Astrocyte of the spinal cord (primary cell): ENCODE measurements at places on chromosomes 3 and 15.

- DNase-seq, result no peak
Measured at GRCh38 chr15:41965441-41966413, 6.6 kb downstream of the EHD4 start.

- DNase-seq, result no peak
Measured at GRCh38 chr3:170599091-170599490, 13.2 kb upstream of the SLC7A14 start.

GRCh38 chr15:85800478-85801123, 5.9 kb upstream of the KLHL25 start:
- DNase-seq, result peak; percentile 67

DNA sequence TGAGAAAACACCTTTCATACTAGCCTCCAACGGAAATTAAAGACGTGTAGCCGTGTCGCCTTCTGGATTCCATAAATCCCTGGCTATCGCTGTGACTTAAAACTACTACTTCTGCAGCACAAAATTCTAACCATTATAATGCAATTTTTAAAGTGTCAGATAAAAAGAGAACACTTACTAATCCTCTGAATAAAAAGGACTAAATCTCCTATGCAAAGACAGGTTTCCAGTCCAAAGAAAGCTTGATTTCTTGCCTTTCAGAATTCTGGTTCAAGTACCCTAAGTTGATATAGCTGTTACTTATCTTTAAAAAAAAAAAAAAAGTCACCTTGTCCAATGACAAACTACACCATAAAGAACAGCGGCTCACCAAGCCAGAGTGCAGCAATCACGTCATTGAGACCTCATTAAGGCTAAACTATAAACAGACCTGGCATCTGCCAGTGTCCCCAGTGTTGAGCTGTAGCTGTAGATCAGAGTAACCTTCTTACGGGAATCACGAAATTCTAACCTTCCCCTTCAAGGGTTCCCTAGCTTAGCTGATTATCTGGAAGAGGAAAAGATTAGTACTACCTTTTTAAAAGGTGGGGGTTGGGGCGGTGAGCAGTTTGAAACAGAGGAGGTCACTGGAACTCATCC, 2.2 kb downstream of the ABCC5 start:
- DNase-seq, result no peak

- DNase-seq, result no peak
Measured at GRCh38 chr3:88921986-88922385, 185.4 kb upstream of the EPHA3 start.

- DNase-seq, result no peak
Measured at GRCh38 chr3:104510131-104510849, 856.4 kb upstream of the ALCAM start.

GRCh38 chr3:70861234-70861633, 548.8 kb upstream of the MDFIC2 start:
- DNase-seq, result peak; percentile 64

DNA sequence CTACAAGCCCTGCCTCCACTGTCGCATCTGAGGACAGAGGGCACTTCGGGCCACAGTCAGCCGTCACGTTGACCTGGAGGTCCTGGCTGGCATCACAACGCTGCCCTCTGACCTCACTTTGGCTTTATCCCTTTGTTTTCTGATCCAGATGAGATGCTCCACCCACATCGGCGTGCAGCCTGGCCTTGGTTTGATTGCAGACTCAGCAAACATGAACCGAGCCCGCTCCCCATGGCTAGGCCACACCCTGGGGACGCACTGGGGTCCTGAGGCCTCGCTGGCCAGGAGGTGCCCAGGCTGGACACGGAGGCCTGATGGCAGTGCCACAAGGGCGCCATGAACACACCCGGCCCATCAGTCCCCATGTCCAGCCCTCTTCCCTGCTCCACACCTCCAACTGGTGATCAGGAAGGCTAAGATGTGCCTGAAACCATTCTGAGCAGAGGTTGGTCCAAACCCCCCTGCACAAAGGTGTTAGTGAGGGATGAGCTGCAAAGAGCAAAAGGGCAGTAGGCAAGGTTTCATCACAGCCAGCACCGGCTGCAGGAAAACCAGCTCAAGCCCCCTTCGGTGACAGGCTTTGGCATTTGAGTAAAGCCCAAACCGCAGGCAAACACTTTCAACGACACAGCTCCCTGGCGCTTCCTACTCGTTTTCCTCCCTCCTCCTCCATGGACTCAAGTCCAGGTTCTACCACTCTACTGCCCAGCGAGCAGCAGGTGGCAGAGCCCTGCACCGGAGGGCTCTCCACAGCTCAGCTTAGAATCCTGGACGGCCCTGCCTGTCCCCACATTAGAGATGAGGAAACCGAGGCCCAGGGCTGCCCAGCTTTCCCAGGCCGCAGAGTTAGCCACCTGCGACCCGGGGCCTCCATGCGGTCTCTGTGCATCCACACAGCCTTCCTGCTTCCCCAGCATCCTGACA, 165.8 kb downstream of the NUP210 start:
- no peak for DNase-seq

- no peak for DNase-seq
Measured at GRCh38 chr3:125434582-125435011, 59.5 kb upstream of the ZNF148 start.

- DNase-seq, result no peak
Measured at GRCh38 chr15:75112848-75113492, 88.7 kb upstream of the C15orf39 start.

DNA sequence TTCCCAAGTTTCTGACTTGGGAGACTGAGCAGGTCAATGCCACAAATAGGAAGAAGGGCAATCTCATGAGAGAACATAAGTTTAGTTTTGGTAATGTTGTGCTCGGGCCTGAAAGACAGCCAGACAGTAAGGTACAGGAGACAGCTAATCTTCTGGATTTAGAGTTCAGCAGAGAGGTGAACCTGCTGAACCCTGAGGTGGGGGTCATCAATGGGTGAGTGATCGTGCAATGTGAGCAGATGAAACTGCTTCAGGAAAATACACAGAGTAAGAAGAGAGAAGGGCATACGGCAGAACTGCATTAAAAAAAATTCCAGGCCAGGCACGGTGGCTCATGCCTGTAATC, 23.3 kb downstream of the RUBCN start:
- DNase-seq, result no peak

DNA sequence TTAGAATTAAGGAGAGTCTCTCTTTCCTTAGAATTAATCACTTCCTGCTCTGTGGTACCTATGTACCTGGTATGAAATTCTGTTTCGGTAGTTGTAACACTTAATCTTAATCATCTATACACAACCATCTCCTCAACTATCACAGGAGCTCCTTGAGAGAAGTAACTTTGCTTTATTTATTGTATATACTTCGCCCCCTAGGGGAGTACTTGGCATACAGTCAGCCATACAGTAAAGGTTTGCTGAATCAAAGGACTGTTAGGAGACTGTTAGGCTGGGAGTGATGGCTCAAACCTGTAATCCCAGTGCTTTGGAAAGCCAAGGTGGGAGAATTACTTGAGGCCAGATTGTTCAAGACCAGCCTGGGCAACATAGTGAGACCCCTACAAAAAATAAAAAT, 44.7 kb downstream of the RORA start:
- no peak for DNase-seq

DNA sequence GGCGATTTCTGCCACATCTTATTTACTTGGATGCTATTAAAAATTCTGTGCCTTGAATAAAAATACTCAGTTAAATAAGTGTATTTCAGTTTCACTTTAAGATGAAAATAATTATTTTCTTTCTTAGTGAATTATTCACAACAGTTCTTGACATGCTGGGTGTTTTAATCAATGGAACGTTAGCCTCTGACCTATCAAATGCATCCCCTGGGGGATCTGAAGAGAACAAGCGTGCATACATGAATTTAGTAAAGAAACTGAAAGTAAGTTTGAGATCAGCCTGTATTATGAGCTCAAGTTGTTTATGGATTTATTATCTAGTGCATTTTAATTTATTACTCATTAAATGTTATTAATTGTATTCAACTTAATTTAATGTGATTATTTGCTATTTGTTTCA, 597 bp downstream of the P2RY12 start:
- no peak for DNase-seq

DNA sequence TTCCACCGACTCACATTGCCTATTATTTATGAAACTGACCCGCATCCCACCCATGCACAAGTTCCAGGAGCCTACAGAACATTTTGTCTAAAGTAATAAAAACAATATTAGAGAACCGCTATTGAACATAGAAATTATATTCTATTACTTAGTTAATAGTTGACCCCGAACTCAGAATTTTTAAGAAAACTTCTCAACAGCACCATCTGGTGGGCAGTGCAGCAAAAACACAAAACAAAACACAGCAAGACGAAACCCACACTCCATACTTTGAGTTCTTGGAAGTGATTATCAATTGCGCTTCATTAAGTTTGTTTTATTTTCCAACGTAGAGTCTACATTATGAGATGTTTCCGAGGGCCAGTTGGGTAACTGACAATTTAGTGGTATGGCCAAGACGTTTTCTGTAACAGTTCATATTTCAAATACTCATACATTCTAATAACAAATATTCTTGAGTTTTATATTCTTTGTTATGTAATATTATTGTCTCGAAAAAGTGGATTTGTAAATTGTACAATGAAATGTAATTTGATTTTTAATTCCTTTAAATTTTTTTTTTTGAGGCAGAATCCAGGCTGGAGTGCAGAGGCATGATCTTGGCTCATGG, 24.0 kb upstream of the C3orf70 start:
- DNase-seq, result peak; percentile 47
